ENCODE measurements at places on chromosomes 2 and 18. TPM values are rescaled to one million over a fixed set of nuclear protein-coding genes. Genes with fewer than 3 reads are reported as not detected.
A peak's percentile ranks its signal among the peaks of the same experiment; 100 is the strongest.

- no peak for DNase-seq
These were observed 34.0 kb upstream of the GPR55 start for GRCh38 chr2:230958820-230959756.

DNA sequence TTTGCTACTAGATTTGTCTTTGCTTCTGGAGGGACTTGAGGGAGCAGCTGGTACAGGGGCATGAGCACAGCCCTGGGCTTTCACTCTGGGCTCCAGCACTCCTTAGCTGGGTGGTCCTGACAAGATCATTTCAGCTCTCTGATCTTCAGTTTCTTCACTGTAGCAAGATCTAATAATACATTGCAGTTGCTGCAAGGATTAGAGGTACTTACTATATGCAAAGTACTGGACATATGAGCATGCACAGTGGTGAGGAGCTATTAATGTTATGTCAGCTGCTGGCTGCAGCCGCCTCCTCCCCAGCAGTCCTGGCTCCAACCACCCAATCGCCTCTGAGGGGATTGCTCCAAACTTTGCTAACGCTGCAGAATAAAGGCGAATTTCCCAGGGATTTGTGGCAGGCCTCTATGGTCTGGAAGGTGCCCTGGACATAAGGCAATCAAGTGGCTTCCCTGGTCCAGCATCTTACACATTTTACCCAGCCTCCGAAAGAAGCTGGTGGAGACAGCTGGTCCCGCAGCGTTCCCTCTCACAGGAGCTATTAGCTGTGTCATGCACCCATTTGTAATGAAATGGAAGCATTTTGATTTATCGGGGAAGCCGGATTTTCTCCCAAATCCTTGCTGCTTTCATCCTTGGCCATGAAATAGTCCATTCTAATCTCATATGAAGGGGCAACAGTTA is 96.7 kb downstream of the RHOB start:
- DNase-seq, result no peak

GRCh38 chr2:109268916-109269315 is 139.9 kb downstream of the SH3RF3 start:
- DNase-seq, result no peak

DNA sequence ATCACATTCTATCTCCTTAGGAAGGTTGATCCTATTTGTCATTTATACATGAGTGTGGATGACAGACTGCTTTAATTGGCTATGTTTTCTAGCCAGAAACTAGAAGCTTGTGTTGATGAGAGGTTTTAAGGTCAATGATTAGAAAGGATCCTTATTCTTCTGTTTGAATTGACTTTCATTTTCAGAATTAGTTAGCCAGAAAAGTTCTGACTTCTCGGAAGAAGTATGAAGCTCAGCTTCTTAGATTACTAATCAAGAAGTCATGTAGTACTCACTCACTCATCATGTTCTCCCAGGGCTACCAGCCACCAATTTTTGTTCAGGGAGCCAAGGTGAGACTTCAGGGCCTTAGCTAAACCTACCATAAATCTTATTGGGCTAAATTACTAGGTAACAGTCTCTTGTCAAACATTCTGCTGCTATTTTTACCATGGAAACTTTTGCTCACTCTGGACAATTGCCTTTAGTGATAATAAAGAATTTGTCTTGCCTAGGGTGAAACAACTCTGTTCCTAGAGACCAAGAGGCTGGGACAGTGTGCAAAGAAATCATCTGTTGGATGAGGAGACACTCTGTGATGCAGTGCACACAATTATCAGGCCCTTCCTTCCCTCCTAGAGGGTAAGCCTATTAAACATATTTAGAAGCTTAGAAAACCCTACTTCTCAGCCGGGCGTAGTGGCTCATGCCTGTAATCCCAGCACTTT is 111.6 kb upstream of the DNMT3A start:
- DNase-seq, result no peak

DNA sequence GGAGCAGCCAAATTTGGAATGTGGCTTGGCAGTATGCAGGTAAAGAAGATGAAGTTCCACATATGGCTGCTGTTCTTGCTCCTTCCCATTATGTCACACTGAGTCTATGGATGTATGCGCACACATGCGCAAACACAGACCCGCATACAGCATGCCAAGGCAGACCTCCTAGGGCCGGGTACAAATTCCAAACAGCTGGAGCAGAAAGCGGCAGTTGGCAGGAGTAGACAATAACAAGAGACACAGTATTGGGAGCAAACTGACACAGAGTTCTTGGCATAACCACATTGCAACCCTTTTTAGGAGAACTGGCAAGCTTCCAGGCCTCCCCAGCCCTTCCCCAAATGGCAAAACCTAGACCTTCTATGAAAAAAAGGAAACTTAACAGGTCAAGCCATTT is 268.9 kb downstream of the SP3 start:
- DNase-seq, result no peak

DNA sequence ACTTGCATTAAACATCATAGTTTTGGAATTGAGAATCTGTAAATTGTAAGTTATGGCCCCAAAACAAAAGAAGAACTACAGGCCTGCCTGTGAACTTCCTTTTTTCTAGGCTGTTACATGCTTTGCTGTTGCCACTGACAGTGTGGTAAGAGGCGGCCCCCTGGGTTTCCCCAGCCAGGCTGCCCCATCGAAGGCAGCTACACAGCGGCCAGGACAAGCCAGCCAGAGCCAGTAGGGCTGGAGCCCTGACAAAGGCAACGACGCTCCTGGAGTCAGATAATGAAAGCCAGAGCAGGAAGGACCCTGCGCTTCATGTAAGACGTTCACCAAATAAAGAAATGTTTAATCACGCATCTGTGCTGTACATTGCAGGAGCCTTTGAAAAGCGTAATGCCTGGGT is 55.0 kb downstream of the ANKRD44 start:
- DNase-seq, result peak; percentile 44

- DNase-seq, result no peak
These were observed 728.8 kb upstream of the PIK3C3 start for GRCh38 chr18:41226186-41226585.

- DNase-seq, result peak; percentile 46
These were observed 13.3 kb upstream of the PPP4R1 start for GRCh38 chr18:9627642-9628041.

DNA sequence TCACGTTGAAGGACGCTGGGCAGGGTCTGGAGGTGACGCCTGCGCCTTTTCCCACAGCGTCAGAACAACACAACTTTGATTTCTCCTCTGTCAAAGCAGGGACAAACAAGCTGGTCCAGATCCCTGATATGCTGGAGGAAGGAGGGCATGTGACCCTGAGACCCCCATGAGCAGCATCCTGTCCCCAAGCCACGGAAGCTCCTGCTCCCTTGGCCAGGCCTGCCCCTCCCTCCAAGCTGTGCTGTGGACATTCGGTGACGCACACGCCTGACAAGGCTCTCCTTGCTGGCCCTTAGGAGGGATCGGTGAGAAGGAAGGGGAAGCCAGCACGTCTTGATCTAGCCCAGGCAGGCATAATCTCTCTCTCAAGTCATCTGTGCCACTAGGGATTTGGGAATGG is 11.3 kb downstream of the MLPH start:
- DNase-seq, result no peak

- no peak for DNase-seq
These were observed 8.9 kb upstream of the PCBP1 start for GRCh38 chr2:70078384-70078783.

DNA sequence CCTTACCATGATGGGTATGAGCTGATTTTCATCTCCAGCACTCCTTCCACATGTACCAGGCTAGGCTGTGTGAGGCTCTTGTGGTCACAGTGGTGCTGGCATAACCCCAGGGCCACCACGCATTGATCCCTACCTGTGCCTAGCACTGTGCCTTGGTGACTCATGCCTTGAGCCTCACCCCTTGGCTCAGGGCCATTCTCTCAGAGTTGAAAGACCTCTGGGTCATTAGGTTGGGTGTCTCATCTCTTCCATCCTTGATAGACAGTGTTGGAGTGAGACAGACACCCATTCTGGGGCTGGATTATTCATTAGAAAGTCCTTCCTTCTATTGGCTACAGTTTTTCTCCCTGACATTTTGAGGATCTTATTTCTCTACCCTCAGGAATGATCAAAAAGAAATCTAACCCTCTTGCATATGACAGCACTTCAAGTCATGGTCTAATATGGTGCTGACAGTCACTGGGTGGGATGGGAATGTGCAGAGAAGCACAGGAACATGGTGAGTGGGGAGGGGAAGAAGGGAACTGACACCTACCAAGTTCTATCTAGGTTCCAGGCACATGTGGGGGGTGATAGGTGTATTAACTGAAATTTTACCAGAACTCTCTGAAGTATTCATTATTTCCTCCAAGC is 41.3 kb downstream of the DYSF start:
- no peak for DNase-seq

GRCh38 chr2:212921711-212922110 is 229.7 kb downstream of the IKZF2 start:
- DNase-seq, result no peak

- no peak for DNase-seq
These were observed 51.3 kb downstream of the BCL11A start for GRCh38 chr2:60502144-60502543.

- no peak for DNase-seq
These were observed 57.1 kb upstream of the CD302 start for GRCh38 chr2:159855143-159855542.

GRCh38 chr2:177211576-177212105 is 953 bp upstream of the HNRNPA3 start:
- DNase-seq, result no peak

DNA sequence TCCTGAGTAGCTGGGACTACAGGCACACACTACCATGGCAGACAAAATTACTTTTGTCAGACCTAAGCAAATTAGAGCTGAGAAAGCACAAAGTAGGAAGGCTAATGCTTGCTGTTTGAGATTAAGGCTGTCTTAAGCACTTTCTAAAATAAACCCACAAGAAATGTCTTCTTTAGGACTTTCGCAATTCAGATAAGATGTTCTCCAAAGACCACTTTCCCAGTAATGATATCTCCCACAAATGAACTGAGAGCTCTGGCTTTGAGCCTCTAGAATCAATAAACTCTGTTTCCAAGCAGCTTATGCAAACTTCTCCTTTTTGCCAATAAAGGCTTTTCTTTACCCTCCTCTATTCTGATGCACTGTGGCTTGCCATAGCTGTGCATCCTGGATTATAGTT is 32.0 kb upstream of the GALNT1 start:
- DNase-seq, result no peak

GRCh38 chr18:26574958-26575864 is 26.9 kb upstream of the KCTD1 start:
- DNase-seq, result peak; percentile 83

- no peak for DNase-seq
These were observed 16.9 kb downstream of the QPCT start for GRCh38 chr2:37361216-37361815.

- DNase-seq, result no peak
These were observed 390.7 kb downstream of the LRATD1 start for GRCh38 chr2:15023221-15023620.

- no peak for DNase-seq
These were observed 7.4 kb downstream of the HS6ST1 start for GRCh38 chr2:128311216-128311754.

DNA sequence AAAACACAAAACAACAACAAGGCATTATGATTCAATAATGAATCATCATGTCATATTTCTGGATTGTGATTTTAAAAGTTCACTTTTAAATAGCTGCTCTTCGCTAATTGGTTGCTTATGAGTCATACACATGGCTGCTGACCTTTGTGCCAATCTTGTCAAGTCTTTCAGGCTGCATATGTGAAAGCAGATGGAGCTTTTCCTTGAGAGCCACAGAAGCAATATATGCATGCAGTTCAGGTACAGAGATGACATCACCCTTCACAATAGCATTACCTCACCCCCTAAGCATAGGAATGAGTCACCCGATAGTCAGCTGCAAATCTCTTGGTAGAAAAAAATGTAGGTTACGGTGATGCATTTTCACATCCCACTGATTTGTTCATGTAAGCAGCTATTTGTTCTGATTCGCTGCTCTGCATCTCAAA is 27.2 kb downstream of the EIF2AK3 start:
- peak; percentile 83 for DNase-seq

- DNase-seq, result no peak
These were observed 280.2 kb downstream of the CTNNA2 start for GRCh38 chr2:79793006-79793405.

DNA sequence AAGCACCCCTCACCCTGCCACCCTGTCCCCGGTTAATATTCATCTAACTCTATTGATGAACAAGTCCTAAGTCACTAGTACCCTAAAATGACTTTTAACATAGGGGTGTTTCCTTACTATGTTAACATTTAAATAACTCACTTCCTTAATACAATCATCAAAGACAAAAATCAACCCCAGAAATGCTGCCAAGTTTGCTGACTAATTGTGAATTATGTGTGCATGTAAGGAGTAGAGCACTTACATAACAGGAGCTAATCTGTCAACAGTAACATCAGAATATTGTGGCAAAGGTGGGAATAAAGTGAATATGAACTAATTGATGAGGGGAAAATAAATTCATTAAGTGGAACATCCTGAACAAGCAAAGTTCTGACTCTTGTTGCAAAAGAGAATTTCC is 81.4 kb upstream of the ERBB4 start:
- DNase-seq, result no peak

DNA sequence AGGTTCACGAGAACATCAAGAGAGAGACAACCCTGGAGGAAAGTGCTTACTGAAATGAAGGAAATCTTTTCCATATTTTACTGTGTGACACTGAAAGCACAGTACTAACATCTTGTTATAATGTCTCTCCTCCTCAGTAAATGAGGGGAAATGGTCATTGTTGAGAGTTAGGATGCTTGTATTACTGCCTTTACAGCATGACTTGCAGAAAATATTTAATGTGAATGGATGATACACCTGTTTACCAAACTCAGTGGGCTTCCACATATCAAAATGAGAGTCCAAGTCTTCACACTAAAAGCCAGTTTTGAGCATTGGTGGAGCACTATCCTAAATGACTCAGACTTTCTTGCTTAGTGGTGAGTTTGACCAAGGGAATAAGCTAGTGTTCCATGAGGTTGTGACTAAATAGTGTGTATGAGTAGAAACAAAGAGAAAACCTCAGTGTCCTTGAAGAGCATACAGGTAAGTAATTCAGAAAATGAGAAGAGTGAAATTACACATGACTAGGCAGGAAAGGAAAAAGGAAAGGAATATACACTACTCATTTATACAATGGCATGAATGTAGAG is 930.7 kb upstream of the CELF4 start:
- DNase-seq, result no peak

- no peak for DNase-seq
These were observed 250.8 kb downstream of the TNS1 start for GRCh38 chr2:217751952-217752351.

GRCh38 chr18:52254367-52254766 is 85.6 kb upstream of the DCC start:
- DNase-seq, result no peak

GRCh38 chr2:25989154-25989553 is 6.9 kb upstream of the KIF3C start:
- DNase-seq, result no peak

GRCh38 chr2:39632876-39633275 is 32.8 kb upstream of the TMEM178A start:
- no peak for DNase-seq

GRCh38 chr2:133847591-133847990 is 279.3 kb upstream of the NCKAP5 start:
- no peak for DNase-seq

The IL1R2 gene
- polyA plus RNA-seq, result not detected

The AQP12B gene
- polyA plus RNA-seq, result not detected

The NFATC1 gene
- 3.9 TPM for polyA plus RNA-seq

The TMEM169 gene
- polyA plus RNA-seq, result 1.4 TPM

The KLHL30 gene
- not detected for polyA plus RNA-seq

The UGT1A1 gene
- not detected for polyA plus RNA-seq

The REEP1 gene
- 1.8 TPM for polyA plus RNA-seq

The CACNB4 gene
- 2.7 TPM for polyA plus RNA-seq

The CCDC148 gene
- polyA plus RNA-seq, result 1.3 TPM

The ERBB4 gene
- polyA plus RNA-seq, result 1.1 TPM

Data from GM23338 (cell line).